Nucleus accumbens (tissue), 56 donors: ENCODE measurements at places on chromosomes 6 and 20.

- DNase-seq: no peak
These were observed 300.3 kb downstream of the NRN1 start for GRCh38 chr6:5706124-5707033.

DNA sequence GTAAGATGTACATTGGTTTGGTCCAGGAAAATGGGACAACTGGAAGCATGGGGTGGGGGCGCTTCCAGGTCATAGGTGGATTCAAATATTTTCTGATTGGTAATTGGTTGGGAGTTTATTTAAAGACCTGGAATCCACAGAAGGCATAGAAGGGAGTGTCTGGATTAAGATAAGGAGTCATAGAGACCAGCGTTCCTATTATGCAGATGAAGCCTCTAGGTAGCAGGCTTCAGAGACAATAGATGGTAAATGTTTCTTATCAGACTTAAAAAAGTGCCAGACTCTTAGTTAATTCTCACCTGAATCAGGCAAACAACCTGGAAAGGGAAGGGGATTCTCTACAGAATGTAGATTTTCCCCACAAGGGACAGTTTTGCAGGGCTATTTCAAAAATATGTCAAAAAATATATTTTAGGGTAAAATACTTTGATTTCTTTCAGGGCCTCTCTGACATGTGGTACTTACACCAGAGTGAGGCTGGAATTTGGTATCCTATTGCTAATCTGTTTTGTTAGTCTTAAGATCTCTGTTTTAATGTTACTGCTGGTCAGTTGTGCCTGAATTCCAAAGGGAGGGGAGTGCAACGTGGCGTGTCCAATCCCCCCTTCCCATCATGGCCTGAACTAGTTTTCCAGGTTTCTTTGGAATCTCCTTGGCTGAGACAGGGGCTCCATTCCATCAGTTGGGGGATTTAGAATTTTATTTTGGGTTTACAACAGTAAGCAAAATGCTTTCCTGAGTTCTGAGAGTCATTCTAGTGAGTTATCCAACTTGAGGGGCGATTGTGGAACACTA lies 25.1 kb downstream of the PIGT start:
- DNase-seq: no peak

DNA sequence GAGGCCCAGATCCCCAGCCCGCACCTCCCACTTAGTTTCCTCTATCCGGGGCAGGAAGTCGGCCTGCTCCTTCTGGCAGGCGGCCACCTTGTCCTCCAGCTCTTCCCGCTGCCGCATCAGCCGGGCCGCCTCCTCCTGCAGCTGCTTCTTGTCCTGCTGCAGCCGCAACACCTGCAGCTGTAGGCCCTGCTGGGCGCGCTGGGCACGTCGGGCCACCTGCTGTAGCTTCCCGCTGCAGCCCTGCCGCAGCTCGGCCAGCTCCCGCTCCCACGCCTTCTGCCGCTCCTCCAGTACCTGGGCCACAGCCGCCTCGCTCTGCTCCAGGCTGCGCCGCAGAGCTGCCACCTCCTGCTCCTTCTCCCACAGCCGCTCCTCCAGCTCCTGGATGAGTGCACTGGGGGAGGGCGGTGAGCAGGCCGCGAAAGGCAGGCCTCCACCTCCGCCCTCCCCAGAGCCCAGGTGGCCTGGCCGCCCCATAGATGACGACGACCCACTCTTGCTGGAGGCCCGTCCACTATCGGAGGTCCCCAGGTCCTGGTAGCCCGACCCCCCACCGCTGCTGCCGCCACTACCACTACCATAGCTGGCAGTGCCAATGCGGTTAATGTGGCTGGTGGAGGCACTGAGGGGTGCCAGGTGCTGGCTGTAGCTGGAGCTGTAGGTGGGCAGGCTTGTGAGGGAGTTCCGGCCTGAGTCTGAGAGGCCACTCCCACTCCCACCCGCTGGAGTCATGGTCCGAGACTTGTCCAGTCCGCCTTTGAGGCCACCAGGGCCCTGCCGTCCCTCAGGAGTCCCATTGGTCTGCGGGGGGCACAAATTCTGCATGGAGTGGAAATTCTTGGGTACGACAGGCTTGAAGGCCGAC lies 6.0 kb upstream of the FASTKD5 start:
- DNase-seq: no peak

DNA sequence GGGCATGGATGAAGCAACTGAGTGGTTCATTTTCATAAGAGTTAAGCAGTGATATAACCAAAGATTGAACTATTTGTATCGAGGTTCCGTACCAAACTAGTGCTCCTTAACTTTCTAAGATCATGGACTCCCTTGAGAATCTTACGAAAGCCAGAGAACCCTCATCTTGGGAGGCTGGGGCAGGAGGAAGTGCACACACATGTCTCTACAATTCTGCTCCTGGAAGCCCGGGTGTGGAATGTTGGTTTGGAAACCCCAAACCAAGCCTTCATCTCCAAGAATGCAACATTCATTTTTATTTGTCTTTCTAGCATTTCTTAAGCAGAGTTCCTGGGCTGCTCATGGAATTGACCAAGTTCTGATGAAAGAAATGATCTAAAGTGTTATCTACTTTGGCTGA lies 250.5 kb upstream of the PRND start:
- no peak for DNase-seq

GRCh38 chr6:168507730-168508129 lies 66.7 kb downstream of the SMOC2 start:
- DNase-seq: no peak

DNA sequence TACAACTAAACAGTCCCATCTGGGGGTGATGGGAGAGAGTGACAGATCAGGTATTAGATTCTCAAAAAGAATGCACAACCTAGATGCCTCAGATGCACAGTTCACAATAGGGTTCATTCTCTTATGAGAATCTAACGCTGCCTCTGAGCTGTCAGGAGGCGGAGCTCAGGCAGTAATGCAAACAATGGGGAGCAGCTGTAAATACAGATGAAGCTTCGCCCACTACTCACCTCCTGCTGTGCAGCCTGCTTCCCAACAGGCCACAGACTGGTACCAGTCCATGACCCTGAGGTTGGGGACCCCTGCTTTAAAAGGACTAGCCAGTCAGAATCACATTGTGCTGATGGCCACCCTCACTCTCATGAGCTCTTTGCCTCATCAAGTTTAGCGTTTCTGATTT lies 247.0 kb upstream of the KCNQ5 start:
- DNase-seq: no peak

DNA sequence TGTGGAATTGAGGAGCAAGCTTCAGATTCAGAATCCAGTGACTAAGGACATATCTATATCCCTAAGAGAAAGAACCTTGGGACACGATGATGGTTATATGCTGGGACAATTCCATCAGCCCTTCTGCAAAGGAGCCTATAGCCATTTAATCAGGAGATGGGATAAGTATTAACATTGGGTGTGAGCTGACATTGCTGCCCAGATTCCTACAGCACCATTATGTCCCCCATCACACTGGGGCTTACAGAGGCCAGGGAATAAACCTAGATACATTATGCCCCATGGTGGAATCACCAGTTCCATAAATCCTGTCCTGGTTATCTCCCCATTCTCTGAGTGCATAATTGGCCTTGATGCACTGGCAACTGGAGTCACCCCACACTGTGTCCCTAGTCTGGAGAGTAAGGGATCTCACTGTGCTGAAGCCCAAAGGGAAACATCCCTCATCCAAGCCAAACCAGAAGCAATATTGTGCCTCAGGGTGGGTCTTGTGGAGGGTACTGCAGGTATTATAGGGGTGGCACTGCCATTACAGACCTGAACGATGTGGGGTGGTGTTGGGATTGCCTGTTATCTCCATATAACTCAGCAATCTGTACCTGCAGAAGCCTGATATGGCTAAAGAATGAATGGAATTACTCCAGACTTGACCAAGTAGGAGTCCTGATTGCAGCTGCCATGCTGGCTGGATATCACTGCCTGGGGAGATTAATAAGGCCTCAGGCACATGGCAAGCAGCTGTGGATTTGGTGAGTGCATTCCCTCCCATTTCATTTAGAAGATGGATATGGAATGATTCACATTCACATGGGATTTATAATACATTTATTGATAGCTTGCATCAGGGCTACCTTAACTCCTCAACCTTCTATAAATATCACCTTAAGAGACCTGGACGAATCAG lies 5.0 kb downstream of the HLA-A start:
- DNase-seq: no peak

- no peak for DNase-seq
These were observed 8.2 kb downstream of the TRERF1 start for GRCh38 chr6:42443312-42444060.

DNA sequence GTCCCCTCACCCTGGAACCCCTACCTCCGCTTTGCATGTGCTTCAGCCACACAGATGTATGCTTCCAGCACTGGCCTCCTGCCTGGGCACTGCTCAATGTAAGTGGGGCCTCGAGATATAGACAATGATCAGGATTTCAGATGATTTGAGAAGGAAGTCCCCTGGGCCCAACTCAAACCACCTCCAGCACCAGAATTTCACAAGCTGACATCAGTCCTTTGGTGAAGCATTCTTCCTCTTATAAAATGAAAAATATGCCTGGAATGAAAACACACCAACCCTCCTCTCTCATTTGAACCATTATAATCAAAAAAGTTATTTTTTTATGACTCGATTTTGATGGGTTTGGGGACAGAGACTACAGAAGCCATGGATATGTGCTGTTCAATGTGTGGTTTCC lies 48.5 kb downstream of the BTBD3 start:
- no peak for DNase-seq

GRCh38 chr20:3857405-3857804 lies 10.8 kb downstream of the MAVS start:
- no peak for DNase-seq

DNA sequence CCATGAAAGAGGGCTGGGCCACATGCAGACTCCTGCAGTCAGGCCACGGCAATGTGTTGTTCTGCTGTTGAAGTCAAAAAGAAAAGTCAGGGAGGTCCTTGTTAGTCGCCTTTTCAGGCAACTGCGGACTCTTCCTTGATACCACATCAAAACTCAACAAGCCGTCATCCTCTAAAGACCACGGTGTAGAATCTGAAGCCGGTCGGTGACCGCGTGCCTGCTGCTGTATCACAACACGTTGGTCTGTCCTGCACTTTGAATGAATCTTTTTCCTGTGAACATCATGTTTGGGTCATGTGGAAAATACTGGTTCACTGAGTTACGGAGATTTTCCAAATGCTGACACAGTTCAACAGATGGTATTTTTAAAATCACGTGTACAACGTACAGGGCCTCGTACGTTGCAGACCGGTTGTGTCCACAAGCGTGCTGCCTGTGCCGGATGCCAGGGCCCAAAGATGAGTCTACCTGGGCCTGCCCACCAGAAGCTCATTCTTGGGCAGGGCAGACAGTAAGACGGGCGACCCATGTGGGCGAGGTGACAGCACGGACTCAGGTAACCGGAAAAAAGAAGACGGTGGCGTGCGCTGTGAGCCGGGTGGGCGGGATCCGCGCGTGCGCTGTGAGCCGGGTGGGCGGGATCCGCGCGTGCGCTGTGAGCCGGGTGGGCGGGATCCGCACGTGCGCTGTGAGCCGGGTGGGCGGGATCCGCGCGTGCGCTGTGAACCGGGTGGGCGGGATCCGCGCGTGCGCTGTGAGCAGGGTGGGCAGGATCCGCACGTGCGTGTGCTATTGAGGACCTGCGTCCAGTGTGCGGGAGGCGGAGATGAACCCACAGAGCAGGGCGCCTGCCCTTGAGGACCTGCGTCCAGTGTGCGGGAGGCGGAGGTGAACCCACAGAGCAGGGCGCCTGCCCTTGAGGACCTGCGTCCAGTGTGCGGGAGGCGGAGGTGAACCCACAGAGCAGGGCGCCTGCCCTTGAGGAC lies 114.5 kb downstream of the FAM120B start:
- DNase-seq: no peak

DNA sequence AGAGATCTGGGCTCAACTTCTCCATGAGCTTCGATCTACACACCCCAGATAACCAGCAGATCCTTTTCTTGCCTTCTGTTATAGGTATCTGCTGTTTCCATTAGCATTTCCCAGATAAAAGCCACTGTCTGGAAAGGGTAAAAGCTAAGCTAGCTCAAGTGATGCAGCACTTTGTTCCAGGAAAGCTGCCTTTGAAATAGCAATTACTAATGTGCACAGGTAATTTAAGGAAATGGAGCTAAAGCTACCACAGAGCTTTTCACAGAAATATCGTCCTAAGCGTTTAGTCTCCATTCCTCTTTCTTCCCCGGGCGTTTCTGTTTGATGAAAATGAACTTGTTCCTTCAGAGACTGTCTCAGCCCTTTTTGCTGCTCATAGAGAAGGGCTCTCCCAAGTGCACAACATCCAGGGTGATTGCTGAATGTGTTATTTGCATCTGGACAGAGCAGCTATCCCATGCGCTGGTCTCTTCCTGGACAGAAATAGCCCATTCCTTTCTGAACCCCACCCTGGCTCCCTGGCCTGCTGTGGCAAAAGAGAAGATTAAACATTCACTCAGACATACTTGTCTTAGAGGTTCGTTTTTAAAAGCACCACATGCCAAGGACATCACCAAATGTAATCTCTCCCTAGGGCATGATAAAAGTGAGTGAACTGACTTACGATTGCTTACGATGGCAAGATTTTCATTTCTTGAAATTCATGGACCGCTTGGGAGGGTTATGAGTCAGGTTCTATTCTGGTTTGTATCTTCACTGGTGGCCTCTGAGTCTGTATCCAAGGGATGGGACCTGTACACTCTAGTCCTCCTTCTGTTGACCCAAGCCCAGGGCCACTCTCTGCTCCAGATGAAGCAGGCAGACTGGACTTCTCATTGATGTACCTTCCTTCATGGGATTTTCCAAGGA lies 429.1 kb upstream of the CDH4 start:
- DNase-seq: no peak

- no peak for DNase-seq
These were observed 746 bp downstream of the NUP153 start for GRCh38 chr6:17705778-17706579.

DNA sequence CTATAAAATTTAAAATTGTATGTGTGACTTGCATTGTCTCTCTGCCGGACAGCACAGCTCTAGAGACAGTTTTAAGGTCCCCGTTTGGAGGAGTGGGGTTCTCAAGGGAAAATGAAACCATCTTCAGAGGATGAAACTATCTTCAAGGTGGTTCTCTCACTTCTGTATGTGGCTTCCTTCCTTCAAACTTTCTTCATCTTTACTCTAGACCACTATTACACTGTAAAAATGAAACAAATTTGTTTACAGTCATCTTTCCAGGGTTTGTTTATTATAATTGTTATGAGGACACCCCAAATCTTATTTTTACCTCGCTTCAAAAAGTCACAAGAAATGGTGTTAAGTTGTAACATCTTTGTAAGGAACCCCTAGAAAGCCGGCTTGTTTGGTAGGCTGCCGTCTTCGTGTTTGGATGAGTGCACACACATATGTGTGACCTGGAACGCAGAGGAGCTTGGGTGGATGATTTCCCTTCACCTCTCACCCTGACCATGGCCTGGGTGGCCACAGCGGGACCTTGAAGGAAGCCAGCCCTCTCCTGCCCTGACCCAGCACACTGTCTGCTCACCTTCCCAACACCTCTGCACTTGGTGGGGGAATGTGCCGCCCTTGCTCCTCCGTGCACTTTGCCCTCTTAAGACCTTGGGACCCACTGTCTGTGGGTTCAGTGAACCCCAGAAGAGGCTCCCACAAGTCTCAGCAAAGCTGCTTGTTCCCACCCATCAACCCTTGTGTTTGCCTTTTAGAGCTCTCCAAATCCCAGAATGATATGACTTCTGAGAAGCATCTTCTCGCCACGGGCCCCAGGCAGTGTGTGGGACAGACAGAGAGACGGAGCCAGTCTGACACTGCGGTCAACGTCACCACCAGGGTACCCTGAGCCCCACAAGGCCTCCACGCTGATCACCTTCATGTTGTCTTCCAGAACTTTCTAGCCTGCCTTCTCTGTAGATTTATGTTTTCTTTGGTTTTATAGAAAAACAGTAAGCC lies 67.8 kb downstream of the SYTL3 start:
- DNase-seq: no peak
